ENCODE measurements at places on chromosomes 16 and 17.

- DNase-seq = no peak
Measured at GRCh38 chr16:69619514-69619913, 53.7 kb downstream of the NFAT5 start.

GRCh38 chr16:7646821-7647500, 314.3 kb downstream of the RBFOX1 start:
- no peak for DNase-seq

- DNase-seq = no peak
Measured at GRCh38 chr16:15788846-15789239, 68.0 kb downstream of the MYH11 start.

- no peak for DNase-seq
Measured at GRCh38 chr17:39744075-39744835, 6.5 kb downstream of the GRB7 start.

DNA sequence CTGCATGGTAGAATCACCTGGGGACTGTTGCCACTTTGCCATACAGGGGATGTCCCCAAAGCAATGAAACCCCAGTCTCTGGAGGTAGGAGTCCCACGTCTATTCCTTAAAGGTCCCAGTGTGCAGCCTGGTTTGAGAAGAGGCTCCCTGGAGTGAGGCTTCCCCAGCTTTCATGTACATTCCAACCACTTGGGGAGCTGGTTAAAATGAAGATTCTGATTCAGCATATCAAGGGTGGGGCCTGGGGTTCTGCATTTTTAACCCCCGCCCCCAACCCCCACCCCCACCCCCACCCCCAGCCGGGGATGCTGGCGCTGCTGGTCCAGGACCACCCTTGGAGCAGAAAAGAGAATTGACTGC, 241.2 kb downstream of the FOXL1 start:
- DNase-seq = no peak

DNA sequence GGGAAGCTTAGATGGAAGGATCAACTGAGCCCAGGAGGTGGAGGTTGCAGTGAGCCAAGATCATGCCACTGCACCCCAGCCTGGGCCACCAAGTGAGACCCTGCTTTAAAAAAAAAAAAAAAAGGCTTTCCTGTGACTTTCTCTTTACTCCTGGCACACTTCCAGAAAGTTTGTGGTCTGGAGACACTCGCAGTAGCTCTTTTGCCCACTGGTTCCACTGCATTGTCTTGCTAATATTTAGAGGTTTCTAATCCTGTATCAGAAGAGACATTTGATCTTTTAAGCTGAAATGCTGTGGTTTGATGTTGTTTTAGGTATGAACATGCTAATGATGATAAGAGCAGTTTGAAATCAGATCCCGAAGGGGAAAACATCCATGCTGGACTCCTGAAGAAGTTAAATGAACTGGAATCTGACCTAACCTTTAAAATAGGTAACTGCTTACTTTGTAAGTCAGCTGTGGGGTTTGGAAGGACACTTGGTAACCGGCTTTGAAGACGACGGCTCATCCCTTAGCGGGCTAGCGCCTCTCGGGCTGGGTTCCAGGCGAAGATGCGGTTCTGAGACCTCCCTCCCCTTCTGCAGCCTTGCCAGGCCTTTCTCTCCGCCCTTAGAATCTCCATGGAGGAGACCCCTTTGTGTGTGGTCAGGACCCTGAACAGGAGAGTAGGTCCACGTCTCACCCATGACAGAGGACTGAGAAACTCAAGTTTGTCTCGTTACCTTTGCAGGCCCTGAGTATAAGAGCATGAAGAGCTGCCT, 23.1 kb downstream of the NTAN1 start:
- DNase-seq = no peak

- no peak for DNase-seq
Measured at GRCh38 chr17:15446036-15446435, 21.4 kb downstream of the CDRT4 start.

- no peak for DNase-seq
Measured at GRCh38 chr17:62919388-62919787, 46.6 kb upstream of the TANC2 start.

DNA sequence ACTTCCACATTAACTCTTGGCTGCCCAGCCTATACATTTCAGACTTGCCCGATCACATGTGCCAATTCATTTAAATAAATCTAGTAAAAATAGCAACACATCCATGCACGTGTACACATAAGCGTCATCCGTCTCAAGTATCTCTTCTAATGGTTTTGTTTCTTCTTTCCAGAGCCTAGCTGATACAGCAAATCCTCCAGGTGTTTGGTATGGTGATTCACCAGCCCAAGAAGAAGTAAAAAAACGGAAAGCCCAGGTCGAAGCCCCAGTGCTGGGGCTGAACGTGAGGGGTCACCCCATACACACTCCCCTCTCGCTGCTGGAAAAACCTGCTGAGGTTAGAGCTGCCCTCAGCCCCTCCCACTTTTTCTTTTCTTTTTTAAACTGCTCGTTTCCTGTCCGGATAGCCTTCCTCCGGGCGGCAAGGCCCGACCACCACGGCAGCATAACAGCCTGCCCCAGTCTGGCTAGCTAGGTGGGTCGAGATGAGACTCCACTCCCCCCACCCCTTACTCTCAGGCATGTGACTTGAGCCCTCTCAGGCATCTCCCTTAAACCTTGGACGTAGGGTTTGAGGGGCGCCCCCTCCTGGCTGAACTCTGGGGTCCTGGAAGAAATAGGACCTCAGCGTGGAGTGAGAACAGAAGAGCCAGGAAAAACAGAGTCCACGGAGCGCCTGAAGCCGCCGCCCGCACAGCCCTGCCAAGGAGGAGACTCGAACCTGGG, 13.9 kb upstream of the OR1F1 start:
- DNase-seq = no peak
